ENCODE measurements at places on chromosomes 1 and 21.

DNA sequence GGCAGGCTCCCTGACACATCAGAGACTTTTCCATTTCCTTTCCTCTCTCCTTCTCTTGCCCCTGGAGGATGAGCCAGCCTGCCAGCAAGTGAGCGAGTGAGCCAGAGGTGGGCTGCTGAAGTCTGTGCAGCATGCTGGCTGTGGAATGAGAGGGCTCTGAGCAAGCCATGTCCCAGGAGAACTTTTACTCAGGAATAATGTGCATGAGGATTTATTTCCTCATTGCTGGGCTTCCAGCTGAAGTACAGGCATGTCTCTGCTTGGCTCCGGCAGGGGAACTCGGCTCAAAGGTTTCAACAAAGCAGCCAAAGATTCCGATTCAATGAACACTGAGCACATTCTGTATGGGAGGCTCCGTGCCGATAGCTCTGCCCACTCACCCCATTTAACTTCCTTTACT, 43.7 kb downstream of the UBIAD1 start:
- peak; percentile 6 for DNase-seq

GRCh38 chr1:28517649-28517999, 11.8 kb downstream of the RCC1 start:
- DNase-seq, result no peak

DNA sequence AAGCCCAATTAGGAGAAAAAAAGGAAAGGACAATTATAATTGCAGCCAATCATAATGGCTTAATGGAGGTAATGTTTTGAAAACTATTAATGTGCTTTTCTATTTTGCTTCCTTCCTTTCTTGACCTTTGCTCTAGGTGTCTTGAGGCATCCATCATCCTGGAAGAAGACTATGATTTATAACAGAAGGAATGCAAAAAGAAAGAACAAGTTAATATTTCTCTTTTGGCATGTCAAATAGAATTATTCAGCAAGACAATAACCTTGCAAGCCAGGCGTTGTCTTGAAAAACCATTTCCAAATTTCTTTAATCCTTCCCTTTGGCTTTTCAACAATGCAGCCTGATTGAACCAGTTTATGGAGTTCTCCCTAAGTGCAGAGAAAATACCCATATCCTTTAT, 107.7 kb upstream of the USP24 start:
- DNase-seq, result no peak

DNA sequence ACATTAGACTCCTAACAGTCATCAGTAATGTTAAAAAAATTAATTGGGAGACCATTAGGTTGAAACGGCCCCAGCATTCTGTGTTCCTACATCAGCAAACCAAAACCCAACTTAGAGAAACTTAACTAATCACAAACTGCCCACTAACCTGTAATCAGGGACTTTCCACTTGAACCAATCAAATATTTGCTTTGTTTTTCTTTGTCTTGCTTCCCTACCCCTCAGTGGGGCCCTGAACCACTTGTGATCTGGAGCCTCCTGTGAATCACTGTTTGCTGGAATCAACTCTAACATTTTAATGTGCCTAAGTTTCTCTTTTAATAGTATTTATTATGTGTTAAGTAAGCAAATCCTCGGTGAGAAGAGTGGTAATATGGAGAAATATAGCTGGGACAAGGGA, 64.0 kb downstream of the ABCA4 start:
- no peak for DNase-seq

DNA sequence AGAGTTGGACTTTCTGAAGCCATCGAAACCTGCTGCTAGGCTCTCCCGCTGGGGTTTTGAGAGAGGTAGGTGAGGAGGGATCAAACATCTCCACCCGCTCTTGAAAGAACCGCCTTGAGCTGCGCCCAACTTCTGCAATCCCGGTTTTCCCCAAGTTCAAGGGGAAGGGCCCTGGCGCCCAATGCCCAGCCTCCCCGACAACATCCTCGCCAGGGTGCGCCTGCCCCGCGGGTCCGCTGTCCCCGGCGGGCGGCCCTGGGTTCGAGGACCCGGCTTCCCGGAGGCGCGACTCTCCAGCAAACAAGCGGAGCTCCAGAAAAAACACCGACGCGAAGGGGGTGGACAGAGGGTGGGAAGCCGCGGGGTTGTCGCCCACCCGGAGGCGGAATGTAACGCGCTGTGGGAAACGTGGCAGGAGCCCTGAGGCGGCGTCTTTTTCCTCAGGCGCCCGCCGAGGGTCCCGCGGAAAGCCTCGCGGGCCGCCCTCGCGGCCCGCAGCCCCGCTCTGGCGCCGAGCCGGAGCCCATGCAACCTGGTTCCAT, 607 bp downstream of the BTG3 start:
- peak; percentile 23 for DNase-seq

- DNase-seq, result no peak
Measured at GRCh38 chr21:45093035-45093532, 18.7 kb downstream of the ADARB1 start.

DNA sequence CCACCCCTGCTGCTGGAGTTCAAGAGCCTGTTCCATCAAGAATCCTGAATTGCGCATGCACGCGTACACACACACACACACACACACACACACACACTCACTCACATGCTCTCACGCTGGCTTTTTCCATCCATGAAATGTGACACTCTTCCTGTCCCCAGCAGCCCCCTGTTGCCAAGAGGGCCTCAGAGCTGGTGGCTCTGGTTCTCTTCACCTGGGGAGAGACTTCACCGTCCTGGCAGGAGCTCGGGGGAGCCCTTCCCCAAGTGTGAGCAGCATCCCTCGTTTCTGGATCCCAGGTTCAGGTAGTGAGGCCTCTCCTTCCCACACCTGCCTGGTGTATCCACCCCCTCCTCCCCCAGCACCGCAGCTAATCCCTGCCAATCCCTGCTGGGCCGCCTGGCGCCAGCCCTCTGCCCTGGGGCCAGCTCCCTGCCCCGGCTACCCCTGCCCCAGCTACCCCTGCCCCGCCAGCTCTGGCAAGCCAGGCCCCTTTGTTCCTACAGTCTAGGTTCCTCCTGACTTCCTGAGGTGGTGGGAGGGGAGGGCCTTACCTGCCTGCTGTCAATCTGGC, 9.9 kb downstream of the PLOD1 start:
- no peak for DNase-seq

- peak; percentile 21 for DNase-seq
Measured at GRCh38 chr1:147890177-147890790, 12.3 kb upstream of the GJA8 start.

DNA sequence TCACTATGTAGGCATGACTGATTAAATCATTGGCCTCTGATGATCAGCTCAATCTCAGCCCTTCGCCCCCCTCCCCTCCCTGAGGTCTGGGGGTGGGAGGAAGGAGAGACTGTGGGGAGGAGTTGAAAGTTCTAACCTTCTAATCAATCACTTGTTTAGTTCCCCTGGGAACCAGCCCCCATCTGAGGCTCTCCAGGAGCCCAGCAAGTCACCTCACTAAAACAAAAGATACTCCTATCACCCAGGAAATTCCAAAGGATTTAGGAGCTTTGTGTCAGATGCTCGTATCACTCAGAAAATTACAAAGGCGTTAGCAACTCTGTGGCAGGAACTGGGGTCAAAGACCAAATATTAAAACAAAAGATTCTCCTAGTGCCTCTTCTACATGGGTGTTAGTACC, 21.6 kb downstream of the SYF2 start:
- DNase-seq, result no peak

- DNase-seq, result no peak
Measured at GRCh38 chr1:101198842-101199636, 37.8 kb upstream of the S1PR1 start.

- peak; percentile 27 for DNase-seq
Measured at GRCh38 chr21:46078978-46079351, 18.9 kb upstream of the COL6A2 start.

DNA sequence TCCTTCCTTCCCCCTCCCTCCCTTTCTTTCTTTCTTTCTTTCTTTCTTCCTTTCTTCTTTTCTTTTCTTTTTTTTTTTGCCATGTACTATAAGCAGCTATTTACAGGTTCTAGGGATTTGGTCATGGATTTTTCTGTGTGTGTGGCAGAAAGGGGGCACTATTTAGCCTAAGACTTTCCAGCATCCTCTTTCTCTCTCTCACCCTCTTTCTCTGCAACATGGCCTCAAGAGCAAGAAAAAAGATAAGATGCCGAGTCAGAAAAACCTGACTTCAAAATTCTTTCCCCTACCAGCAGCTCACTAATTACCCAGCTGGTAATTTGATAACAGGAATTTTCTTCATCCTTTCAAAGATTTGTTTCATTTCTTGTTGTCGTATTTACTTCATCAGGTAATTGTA, 458.3 kb upstream of the ADAMTS5 start:
- no peak for DNase-seq

DNA sequence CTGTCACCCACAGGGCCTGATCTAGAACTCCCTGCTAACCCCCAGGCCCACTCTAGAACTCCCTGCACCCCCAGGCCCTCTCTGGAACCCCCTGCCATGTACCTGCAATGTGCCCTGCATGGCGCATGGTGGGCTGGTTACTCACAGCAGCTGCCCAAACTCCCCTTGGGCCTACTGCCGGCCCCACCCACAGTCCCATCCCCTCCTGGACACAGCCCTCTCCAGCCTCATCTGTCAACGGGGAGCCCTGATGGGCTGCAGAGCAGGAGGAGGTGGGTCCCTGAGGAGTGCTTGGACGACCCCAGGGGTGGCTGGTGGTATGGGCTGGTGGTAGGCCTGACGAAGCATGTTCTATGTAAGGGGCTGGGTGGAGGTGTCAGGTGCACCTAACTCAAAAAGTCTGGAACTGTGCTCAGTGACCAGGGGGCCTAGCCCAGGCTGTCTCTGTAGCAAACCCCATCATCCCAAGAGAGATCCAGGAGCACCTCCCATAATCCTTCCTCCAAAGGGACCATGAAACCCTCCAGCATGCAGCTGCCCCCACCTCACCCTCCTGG, 19.0 kb upstream of the PRSS38 start:
- no peak for DNase-seq

DNA sequence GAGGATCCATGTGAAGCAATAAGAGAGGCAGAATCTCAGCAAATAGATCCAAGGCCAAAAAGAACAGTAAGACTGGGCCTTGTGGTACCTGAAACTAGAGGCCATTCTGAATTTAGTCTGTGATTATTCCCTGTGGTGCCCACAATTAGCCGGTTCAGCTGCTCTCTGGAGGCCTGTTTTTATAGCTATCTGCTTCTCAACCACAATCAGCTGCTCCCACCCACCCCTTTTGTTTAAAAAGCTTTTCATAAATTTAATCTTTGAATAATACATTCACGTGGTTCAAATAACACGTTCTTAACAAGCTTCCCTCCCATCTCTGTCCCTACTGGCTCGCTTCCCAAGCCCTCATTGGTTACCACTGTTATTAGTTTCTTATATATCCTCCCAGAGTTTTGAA, 18.0 kb downstream of the UBE2T start:
- no peak for DNase-seq

- DNase-seq, result no peak
Measured at GRCh38 chr1:9539829-9540550, 725 bp downstream of the SLC25A33 start.

GRCh38 chr1:36605942-36606640, 123.4 kb upstream of the CSF3R start:
- no peak for DNase-seq

- DNase-seq, result no peak
Measured at GRCh38 chr1:222065234-222065633, 323.3 kb upstream of the DUSP10 start.

DNA sequence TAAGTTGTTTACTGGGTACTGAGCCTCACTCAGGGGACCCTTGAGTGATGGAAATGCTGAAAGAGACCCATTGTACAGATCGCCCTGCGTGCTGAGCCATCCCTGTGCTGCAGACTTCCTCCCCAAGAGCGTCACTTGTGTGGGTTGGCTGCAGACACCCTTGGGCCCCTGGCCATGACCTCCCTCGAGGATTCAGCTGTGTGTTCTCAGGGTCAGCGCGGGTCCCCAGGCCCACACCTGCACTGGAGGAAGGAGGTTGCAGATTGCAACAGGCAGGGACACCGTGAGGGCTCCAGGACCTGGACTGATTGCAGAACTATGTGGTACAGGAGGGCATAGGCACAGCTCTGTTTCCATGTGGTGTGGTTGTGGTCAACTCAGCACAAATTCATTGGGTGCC, 4.4 kb downstream of the SNAP47 start:
- no peak for DNase-seq

GRCh38 chr1:182968151-182968741, 15.3 kb upstream of the SHCBP1L start:
- no peak for DNase-seq

GRCh38 chr1:9506901-9507300, 32.4 kb upstream of the SLC25A33 start:
- no peak for DNase-seq

GRCh38 chr21:28962465-28962864, 30.2 kb downstream of the LTN1 start:
- no peak for DNase-seq

DNA sequence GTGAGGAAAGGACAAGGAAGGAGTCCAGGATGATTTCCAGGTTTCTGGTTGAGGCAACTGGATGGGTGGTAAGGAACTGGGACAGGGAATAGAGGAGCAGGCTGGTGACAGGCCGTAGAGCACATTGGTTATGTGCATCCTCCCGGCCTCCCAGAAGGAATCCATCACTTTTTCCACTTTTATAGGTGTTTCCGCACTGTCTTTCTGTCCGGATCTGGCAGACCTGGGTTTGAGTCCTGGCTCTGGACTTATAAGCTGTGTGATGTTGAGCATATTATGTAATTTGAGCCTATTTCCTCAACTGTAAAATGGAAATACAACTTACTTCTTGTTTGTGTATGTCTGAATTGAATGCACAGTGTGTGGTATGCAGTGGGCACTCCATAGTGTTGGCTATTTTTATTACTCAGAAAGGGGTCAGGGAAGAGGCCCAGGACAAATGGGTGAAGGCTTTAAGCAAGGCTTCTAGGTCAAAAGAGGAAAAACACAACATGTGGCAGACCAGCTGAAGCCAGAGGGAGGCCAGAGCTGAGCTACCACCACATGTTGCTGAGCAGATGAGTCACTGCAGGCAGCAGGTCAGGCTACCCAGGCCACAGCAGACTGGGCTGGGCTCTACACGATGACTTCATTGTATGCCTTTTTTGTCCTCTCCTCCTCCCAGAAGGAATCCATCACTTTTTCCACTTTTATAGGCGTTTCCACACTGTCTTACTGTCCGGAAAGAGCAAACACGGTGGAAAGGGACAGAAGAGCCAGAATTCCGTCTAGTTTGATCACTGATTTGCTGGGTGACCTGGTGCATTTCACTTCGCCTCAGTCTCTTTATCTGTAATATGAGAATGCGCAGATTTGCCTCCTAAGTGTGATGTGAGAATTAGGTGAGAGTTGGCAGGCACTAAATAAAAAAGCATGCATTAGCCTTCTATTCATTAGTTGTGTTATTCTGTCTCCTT, 791 bp upstream of the MAST2 start:
- DNase-seq, result peak; percentile 68

GRCh38 chr21:36450511-36450910, 29.4 kb downstream of the CLDN14 start:
- no peak for DNase-seq

- DNase-seq, result no peak
Measured at GRCh38 chr21:45451771-45452182, 46.8 kb downstream of the COL18A1 start.

DNA sequence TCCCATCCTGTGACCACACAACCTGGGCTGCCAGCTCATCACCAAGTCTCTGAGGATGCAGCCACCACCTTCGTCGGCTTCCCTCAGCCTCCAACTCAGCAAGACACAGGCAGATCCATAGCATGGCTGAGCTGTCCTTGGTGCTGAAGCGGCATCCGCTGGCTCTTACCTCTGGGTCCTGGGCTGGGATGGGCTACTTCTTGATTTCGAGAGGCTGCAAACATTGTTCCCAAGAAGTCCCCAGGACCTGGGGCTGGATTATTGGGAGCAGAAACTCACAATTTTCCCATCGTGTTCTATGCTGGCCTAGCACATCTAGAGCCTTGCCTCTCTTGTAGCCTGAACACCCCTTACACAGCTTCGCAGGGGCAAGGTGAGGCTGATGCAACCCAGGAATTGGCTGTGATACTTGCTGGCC, 24.9 kb upstream of the C1QA start:
- DNase-seq, result peak; percentile 12

- DNase-seq, result no peak
Measured at GRCh38 chr21:44511219-44511937, 28.6 kb downstream of the KRTAP10-1 start.

Data from tibial nerve (tissue), 4 donors.